ENCODE measurements at places on chromosomes 2 and 18.

DNA sequence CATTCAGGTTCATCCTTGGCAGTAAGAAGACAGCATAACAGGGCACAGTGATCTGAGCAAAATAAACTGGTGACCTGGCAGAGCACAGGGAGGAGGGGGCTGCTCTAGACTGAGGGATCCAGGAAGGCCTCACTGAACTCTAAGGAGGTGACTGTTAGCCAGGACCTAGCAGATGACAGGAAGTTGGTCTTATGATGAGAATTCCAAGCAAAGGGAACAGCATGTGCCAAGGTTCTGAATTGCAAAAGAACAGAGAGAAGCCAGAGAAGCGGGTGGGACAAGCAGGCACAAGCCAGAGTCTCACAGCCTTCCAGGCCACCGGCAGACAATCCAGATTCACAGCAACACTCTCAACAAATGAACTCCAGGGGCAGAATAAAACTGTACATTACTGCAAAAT is 152.7 kb upstream of the PTPRM start:
- no peak for DNase-seq

- no peak for DNase-seq
Measured at GRCh38 chr2:238291550-238292281, 3.3 kb upstream of the PER2 start.

- DNase-seq, result no peak
Measured at GRCh38 chr2:233023761-233024410, 8.6 kb upstream of the NEU2 start.

DNA sequence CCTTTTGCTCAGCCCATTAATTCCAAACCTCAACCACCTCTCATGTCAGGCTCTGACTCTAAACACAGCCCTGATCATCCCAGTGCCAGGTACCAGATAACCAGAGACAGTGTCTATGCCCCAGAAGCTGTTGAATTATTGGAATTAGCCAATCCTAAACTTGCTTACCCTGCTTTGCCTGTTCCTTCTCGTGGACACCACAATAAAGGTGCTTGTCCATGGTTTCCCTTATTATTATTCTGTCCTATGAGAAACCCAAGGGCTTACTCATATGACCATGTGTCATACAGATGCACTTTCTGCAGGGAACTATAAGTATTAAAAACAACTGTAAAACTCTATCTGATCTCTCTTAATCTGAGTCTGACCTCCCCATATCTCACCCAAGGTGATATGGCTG is 2193.8 kb upstream of the PIK3C3 start:
- no peak for DNase-seq

DNA sequence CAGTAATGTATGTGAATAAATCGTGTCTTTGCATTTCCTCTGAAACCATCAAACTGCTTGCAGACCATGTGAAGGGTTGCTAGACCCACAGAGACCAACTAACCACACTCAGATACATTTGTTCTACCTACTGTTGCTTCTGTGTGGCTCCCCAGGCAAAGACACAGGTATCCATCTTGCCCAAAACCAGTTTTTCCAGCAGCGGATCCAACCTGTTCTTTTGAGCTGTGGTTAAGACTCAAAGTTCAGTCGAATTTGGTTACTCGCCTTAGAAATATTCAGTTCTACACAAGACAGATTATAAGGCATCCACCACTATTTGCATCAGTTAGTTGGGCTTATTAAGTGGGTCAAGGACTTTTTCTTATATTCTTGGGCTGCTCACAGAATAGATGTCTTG is 276.2 kb upstream of the EPHA4 start:
- no peak for DNase-seq

DNA sequence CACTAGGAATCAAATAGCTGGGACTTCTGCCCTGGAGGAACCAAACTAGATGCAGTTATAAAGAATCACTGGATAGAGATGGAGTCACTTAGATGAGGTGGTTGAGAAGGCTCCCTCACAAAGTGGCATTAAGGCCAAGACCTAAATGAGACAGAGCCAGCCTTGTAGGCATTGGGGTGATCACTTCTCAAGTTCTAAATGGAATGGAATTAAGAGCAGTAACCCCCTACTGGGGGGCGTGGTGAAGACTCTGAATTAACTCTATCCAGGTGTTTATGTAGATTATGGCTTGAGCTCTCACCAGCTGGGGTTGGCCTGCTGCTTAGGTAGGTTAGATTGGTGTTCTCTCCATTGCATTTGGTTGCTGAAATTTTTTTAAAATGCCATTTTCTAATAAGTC is 71.3 kb downstream of the TTC27 start:
- no peak for DNase-seq

DNA sequence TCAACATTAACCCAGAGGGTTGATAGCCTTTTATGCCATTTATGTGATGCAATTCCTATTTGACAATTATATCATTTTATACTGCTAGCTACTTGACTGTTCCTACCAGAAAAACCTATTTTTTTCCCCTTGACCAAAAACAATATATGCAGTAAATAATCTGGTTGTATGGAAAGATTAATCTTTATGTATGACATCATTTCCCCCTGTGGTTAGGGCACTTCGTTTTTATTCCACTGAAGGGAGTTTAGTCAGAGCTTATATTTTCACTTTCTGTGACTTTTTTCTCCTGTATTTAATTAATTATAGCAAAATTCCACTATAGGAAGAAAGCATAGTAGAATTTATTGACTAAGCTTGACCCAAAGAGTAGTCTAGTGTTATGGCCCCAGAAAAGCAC is 107.6 kb downstream of the HAUS1 start:
- no peak for DNase-seq

GRCh38 chr2:22626621-22627020 is 758.4 kb upstream of the KLHL29 start:
- no peak for DNase-seq

- no peak for DNase-seq
Measured at GRCh38 chr2:29703336-29703735, 218.1 kb downstream of the ALK start.

DNA sequence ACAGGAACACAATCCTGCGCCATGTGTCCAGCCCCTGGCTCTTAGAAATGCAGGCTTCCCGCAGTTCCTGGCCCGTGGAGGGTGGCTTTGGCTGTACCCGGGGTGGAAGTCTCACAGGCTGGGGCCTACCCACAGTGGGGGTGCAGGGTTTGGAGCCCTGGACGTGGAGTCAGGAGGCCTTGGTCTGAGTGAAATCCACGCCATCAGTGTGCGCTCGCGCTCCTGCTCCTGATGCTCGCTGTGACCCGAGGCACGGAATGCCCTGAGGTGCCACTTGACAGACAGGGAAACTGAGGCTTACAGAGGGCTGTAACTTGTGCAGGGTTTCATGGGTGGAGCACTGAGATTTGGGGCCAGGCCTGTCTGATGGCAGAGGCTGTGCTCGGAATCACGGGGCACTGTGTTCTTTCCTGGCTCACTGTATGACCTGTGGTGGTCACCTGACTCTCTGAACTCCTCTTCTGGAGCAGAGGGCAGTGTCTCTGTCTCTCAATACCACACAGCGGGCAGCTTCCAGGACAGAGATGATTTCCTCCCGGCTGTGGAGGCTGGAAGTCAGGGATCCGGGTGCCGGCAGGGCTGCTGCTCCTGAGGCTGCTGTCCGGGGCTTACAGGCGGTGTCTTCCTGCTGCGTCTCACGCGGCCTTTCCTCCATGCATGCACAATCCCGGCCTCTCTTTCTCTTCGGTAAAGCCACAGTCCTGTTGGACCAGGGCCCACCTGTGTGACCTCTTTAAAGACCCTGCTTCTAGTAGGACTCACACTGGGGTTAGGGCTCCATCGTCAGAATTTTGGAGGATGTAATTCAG is 25.9 kb upstream of the ALLC start:
- no peak for DNase-seq

DNA sequence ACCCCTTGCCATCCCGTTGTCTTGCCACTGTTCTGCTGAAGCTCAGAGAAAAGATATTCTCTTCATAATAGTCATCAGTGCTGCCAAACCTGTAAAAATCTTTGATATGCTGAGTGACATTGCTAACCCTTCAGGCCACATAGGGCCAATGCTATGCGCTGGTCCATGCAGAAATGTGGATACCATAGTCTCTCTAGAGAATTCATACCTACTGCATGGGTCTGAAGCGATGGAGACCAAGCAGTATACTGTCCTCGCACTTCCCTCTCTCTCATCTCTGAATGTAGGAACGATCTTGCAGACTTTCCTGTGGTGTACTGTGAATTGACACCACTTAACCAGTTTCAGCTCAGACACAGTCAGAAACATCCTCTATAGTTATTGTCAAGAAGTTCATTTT is 17.9 kb upstream of the ANKRD44 start:
- no peak for DNase-seq

DNA sequence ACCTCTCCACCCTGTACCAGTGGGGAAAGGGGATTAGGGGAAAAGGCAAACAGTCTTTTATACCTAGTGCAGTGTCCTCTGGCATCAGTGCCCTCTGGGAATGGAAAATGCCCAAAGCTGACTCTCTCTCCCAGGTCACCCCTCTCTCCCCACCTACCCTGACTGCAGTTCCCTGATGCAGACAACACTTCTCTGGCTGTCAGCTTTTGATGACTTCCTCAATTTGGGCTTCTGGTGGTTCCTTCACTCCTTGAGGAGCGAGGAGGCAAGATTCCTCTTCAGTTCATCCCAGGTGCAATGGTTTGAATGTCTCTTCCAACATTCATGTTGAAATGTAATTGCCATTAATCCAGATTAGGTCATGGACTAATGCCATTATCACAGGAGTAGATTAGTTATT is 19.7 kb upstream of the PPM1B start:
- no peak for DNase-seq

- no peak for DNase-seq
Measured at GRCh38 chr2:181836583-181836982, 54.9 kb upstream of the ITPRID2 start.
